Pericardium fibroblast (primary cell): ENCODE measurements at places on chromosomes 1 and 21. TPM values are rescaled to one million over a fixed set of nuclear protein-coding genes. Genes with fewer than 3 reads are reported as not detected.

The HPDL gene
- 0.12 and 2.8 TPM in 2 replicates for total RNA-seq

The EXO5 gene
- 2.1 and 6.8 TPM in 2 replicates for total RNA-seq

The OPN3 gene
- total RNA-seq, result 17.4 and 41.5 TPM in 2 replicates

The PTAFR gene
- total RNA-seq, result 0.17 and 0.23 TPM in 2 replicates

The KRTAP11-1 gene
- not detected in 2 replicates for total RNA-seq

The NUAK2 gene
- 1.9 and 4.6 TPM in 2 replicates for total RNA-seq

The PPM1J gene
- total RNA-seq, result 2.0 and 3.3 TPM in 2 replicates

The PBXIP1 gene
- 55.8 and 72.9 TPM in 2 replicates for total RNA-seq

The MUTYH gene
- total RNA-seq, result 9.7 and 14.9 TPM in 2 replicates

The FMO5 gene
- 0.34 and 0.58 TPM in 2 replicates for total RNA-seq

The HNRNPU gene
- 149 and 171 TPM in 2 replicates for total RNA-seq

The CCDC185 gene
- total RNA-seq, result not detected in 2 replicates
